ENCODE measurements at places on chromosomes 3 and 15.
A peak's percentile ranks its signal among the peaks of the same experiment; 100 is the strongest.

GRCh38 chr3:128050597-128050996, 1.6 kb upstream of the SEC61A1 start:
- no peak for DNase-seq

GRCh38 chr3:88150371-88150770, 612 bp downstream of the C3orf38 start:
- peak; percentile 32 for DNase-seq

GRCh38 chr3:97957617-97958311, 14.5 kb downstream of the RIOX2 start:
- no peak for DNase-seq

DNA sequence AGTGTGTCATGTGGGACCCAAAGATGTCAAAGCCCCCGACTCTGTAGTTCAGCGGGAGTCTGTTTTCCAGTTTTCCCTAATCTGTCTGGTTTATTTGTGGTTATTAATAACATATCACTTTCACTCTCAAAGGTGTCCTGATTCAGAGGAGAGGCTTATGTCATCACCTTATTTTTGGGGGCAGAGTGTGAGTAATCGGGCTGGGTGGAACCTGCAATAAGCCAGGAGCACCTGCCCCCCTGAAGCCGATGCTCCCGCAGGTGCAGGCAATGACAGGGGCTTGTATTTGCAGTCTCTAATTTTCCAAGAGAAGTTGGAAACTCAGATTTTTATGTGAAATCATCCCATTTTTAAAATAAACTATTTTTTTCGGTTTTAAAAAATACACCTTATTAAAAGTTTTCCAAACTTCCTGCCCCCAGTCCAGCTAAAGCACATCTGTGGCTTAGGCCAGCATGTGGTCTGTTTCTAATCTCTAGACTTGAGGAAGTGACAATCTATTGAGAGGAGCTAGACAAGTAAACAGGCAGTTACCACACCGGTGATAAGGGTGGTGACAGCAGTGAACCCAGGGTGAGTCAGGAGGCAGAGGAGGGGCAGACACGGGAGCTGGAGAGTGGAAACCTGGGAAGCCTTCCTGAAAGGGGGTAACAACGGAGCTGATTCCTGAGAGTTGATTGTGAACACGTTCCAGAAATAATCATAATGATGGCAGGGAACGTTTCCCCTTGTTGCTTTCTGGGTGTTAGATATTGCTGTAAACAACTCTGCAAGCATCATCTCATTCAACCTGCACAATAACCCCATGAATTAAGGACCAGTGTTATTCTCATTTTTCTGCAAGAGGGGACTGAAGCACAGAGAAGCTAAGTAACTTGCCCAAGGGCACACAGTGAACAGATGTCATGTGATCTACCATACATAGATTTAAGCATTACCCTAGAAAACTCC, 37.2 kb downstream of the BHLHE40 start:
- DNase-seq, result peak; percentile 36

GRCh38 chr3:69983546-69984265, 15.8 kb upstream of the SAMMSON start:
- no peak for DNase-seq

GRCh38 chr15:63860555-63860954, 26.8 kb upstream of the HERC1 start:
- DNase-seq, result no peak

DNA sequence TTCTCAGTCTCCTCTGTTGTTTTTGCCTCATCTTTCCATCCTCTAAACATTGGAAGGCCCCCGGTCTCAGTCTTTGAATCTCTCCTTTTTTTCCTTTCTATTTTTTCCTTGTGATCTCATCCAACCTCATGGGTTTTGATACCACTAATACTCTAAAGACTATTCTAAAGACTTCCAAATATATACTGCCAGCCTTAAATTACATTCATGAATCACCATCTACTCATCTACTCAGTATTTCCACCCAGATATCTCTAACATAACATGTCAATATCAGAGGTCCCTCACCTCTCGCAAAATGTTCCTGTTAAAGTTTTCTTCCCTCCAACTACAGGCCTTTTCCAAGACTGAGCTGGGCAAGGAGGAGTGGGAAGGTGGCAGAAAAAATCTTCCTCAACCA, 282.5 kb upstream of the TTC14 start:
- DNase-seq, result no peak

GRCh38 chr3:182482705-182483104, 310.6 kb upstream of the ATP11B start:
- DNase-seq, result no peak

GRCh38 chr3:66449411-66449974, 51.3 kb downstream of the LRIG1 start:
- DNase-seq, result no peak

- DNase-seq, result no peak
These were observed 478.5 kb upstream of the EPHA3 start for GRCh38 chr3:88628901-88629300.

GRCh38 chr15:99467853-99468464, 97.8 kb upstream of the MEF2A start:
- DNase-seq, result no peak

DNA sequence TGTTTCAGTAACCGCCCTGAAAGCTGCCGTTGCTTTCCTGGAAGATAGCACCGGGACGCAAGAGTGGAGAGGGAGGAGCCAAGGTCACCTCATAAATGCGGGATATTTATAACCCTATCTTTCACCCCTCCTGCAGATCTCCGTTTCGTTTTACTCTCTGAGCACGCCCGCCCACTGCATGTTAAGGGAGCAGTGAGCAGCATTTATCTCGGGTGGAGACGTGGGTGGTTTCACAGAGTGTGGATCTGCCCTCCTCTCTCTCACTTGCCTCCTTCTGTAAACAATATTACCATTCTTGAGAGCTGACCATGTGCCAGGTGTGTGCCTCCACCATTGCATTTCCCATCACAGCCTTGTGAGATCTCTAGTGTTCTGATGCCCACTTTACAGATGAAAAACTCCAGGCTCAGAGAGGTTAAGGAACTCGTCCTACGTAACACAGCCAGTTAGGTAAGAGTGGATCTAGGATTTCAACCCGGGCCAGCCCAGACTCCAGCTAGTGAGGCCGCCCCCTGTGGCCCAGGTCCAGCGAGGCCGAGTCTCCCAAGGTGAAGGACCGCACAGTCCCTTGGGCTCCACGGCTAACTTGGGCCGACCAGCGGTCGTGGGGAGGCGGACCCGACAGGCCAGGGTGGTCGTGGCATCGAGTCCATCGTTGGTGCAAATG, 16.9 kb upstream of the SEMA4B start:
- peak; percentile 37 for DNase-seq

GRCh38 chr3:127299276-127299675, 11.4 kb upstream of the PRR20G start:
- DNase-seq, result no peak

GRCh38 chr3:191792580-191792979, 331.6 kb downstream of the PYDC2 start:
- DNase-seq, result no peak

- DNase-seq, result no peak
These were observed 154.3 kb downstream of the ECT2 start for GRCh38 chr3:172904711-172905373.

- no peak for DNase-seq
These were observed 18.6 kb downstream of the ZDHHC19 start for GRCh38 chr3:196192524-196193051.

DNA sequence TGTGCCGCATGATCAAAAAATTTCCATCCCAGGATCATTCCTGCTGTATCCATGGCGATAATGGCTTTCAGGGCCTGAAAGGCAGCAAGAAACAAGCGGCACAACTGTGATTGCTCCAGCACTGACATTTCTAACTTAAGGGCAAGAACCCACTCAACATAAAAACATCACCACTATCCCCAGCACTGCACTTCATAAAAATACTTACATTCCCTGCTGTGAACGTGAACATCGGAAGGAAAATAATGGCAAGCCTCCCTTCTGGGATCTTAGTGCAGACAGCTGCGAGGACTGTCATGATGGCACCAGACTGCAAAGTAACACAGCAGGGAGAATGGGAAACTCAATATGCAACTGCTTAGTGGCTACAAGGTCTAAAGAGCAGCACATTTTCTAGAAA, 8.1 kb upstream of the MAP6D1 start:
- no peak for DNase-seq

DNA sequence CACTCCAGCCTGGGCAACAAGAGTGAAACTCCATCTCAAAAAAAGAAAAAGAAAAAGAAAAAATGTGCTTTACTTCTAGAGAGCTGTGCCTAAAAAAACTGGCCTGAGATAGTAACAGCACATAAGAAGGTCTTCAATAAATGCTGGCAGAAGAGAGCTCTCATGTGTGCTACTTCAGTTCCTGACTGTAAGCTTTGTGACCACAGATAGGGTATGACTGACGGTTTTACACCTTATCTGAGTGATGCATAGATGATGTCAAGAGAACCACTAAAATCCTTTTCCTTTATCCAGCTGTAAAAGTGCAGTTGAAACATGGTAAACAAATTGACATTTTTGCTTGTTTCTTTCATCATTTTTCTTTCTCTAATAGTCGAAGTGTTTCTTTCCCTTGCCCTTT, 127.9 kb downstream of the C3orf70 start:
- DNase-seq, result no peak

DNA sequence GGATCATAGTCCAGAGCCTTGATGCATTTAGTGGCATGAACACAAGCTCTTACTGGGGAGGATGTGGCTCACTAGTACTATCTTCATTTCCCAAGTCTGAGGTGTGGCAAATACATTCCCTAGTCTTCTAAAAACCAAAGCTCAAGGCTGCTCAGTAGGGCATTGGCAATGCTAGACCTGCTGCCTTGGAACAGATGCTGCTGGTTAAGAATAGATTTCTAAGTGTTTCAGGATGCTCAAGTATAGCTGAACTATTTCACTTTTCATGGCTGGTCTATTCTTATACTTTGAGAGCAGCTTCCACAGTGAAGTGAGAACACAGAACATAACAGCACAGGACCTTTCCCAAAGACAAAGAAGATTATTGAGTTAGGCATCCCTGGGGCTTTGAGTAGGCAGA, 178.8 kb downstream of the CHST2 start:
- DNase-seq, result no peak

DNA sequence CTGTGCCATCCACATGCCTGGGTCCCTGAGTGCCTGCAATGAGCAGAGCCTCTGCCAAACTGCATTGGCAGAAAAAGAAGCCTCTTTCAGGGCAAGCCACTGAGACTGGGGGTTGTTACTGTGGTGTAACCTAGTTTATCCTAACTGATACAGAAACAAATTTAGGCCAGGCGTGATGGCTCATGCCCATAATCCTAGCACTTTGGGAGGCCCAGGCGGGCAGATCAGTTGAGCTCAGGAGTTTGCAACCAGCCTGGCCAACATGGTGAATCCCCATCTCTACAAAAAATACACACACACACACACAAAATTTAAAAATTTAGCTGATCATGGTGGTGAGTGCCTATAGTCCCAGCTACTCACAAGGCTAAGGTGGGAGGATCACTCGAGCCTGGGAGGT, 221.6 kb downstream of the TBC1D2B start:
- DNase-seq, result no peak

- DNase-seq, result no peak
These were observed 28.0 kb downstream of the LSM3 start for GRCh38 chr3:14206548-14207177.

DNA sequence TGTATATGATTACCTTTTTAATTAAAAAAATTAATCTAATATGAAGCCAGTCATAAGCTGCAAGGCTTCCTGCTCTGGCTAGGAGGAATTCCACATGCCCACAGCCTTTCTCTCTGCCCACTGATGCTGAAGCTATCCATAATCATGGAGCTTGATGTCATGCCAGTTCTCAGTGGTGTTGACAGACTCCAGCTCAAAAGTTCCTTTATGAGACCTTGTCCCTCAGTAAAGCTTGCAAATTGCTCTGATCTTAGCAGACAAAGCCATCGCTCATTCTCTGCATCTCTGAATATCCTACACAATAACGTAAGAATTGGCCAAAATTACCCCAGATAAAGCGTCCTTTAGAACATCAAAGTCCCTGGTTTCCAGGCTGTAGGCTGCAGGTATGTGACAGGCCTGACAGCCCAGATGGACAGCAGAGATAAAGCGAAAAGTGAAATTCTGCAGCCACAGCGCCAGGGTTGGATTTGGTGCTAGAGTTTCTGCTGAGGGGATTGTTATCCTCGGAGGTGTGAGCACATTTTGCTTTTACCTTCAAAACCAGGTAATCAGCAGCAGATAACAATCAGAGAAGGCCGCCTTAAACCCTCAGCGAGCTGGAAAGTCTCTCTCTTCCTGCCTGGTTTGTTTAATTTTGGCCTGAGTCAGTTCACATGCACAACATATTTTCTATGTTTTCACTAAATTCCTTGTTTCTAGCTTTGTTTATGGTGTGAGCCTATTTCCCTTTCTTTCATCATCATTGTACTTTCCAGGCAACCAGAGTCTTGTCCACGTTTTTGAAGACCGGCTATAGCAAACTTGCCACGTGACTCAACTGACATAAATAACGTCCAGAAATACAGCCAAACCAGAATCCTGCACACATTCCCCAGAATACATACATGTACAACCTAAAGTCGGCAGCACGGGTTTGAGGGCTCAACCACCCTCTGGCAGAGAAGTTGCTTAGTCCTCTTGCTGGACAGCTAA, 36.6 kb upstream of the ALDH1A3 start:
- DNase-seq, result no peak

DNA sequence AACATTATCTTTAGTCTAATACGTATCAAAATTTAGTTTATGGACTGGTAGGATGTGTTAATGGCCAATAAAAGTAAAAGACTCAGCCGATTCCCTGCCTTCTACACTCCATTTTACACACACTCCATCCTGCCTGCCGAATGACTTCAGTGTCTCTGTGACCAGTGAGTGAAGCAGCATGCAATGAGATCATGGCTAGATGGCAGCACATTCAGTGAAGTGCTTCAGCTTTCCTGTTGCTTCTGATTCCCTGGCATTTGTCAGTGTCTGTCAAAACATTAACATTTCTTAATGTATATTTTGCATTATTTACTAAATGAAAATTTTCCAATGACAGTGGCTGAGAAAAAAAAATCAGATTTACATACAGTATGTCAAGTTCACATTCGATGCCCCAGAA, 412.0 kb downstream of the FHIT start:
- DNase-seq, result no peak

DNA sequence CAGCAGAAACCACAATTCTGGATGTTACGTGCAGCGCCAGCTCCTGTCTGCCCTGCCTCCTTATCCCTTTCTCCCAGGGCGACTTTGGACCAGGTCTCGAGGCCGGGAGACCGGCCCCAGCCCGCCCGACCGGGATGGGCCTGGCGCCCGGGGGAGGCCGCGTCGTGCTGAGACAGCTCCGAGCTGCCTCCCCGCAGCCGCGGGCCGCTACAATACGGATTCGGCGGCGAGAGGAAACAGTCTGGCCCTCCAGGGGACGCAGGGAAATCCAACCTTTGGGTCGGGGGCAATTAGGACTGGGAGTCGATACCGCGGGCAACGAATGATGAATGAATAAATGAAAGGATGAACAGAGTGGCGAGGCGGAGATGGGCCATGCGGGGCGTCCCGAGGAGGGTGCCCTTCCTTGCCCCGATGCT, 537 bp downstream of the GRAMD2A start:
- DNase-seq, result no peak

DNA sequence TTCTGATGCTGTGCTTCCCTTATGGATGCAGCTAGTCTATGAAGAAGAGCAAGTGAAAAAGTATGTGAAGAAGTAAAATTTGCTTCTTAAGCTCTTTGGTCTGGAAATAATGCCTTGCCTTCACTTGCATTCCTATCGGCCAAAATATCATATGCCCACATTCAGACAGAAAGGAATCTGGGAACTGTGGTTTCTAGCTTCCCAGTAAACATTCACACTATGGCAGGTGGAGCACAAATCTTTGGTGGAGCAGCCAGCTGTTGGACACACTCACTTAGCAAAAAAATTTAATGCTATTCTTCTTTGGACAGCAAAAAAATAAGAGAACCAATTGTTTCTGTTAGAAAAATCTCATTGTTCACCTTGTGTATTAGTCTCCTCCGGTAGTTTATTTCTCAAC, 12.3 kb upstream of the COL6A6 start:
- no peak for DNase-seq

GRCh38 chr3:134384963-134385362, 10.7 kb upstream of the AMOTL2 start:
- DNase-seq, result no peak

Data from stimulated activated CD4-positive, alpha-beta T cell treated with anti-CD3 and anti-CD28 coated beads, Interleukin-4, amount 100 ng/mL, for 24 hours (primary cell).